Stimulated activated CD8-positive, alpha-beta memory T cell treated with anti-CD3 and anti-CD28 coated beads, Interleukin-7, amount 100 ng/mL, for 24 hours (primary cell): ENCODE measurements at places on chromosomes 13 and 19.
A peak's percentile ranks its signal among the peaks of the same experiment; 100 is the strongest.

DNA sequence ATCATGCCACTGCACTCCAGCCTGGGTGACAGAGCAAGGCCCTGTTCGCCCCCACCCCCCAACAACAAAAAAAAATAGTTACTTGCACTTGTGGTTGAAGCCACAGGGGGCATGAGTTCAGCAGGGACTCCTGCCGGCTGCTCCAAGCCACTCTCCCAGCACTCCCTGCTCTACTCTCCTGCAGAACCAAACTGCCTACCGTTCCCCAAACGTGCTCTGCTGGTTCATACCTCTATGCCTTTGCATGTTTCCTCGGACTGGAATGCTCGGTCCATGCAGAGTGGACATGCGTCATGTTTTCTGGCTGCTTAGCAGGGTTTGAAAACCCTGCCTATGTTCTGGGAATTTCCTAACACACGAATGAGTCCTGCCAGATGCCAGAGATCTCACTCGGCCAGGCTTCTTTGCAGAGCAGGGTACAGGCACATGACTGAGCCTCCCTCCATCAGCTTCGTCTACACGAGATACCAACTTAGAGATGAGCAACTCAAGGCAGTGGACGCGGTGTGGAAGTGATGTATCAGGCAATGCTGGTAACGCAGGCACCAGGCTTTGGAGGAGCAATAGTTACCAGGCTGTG, 8.5 kb upstream of the SLC25A15 start:
- no peak for DNase-seq

- DNase-seq: no peak
Observed at GRCh38 chr19:4066176-4066606, 508 bp downstream of the ZBTB7A start.

DNA sequence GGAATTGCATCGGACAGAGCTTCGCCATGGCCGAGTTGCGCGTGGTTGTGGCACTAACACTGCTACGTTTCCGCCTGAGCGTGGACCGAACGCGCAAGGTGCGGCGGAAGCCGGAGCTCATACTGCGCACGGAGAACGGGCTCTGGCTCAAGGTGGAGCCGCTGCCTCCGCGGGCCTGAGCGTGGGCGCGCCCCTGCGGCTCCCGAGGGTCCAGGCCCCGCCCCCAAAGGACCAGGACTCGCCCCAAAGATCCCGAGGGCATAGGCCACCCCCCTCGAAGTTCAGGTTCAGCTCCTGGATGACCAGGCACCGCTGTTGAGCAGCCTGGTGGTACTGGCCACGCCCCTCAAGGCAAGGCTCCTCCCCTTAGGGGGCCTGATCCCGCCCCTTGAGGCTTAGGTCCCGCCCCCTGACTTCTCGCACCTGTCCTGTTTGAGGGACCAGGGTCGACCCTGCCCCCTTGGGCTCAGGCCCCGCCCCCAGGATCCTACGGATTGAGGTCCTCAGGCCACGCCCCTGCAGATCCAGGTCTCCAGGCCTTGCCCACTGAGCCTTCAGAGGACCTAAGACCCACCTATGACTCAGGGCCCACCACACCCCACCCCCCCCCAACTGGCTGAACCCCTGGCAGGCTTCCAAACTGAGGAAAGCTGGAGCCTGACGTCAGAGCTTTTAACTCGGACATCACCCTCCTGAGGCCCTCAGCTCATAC, 43.1 kb downstream of the CYP4F22 start:
- DNase-seq: peak; percentile 44

DNA sequence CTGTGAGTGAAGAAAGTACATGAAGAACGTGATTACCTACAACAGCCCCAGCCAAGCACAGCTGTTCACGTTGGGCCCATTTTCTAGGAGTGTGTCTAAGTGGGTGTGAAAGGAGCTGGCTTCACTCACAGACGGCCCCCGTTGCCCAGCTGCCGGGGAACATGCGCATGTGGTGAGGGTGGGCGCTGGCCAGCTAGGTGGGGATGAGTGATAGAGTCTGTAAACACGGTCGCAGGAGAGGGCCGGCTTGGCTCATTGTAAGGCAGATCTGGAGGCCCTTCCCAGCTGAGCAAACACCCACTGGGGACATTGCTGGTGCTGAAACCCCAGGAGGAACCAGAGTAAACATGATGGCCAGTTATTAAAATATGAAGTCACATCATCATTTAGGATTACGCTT, 160.5 kb downstream of the TEX29 start:
- DNase-seq: no peak

- DNase-seq: no peak
Observed at GRCh38 chr13:97895383-97895782, 58.1 kb upstream of the IPO5 start.

GRCh38 chr19:35006342-35006998, 6.3 kb downstream of the GRAMD1A start:
- DNase-seq: no peak

DNA sequence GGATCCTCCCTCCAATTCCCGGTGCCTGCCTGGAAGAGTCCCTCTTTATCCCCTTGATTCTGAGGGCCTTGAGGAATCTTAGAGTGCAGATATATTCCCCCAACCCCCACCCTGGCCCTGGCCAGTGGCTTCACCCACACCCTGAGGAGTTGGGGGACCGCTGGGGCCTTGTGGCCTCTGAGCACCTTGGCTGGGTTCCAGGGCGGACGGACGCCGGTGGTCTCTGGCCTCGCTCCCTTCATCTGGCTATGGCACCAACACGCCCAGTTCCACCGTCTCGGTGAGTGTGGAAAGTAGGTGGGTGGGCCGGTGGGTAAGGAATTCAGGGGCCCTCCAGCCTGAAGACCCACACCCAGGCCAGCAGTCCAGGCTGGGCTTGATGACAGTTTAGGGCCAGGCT, 5.0 kb downstream of the MAST1 start:
- DNase-seq: no peak

DNA sequence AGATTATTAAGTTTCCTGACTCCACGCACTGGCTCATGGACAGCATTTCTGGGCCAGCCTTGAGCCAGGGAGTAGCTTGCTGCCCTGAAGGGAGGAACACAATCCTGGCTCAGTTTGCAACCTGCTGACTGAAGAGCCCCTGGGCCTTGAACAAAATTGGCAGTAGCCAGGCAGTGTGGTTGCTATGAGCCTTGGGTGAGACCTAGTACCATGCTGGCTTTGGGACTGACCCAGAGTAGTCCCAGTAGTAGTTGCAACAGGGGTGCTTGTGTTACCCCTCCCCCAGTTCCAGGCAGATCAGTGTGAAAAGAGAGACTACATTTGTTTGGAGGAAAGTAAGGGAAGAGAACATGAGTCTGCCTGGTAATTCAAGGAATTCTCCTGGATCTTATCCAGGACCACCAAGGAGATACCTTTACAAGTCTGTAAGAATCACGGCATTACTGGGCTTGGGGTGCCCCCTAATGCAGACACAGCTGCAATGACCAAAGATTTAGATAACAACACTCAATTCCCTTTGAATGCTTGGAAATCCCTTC, 22.0 kb downstream of the ITGBL1 start:
- DNase-seq: no peak

DNA sequence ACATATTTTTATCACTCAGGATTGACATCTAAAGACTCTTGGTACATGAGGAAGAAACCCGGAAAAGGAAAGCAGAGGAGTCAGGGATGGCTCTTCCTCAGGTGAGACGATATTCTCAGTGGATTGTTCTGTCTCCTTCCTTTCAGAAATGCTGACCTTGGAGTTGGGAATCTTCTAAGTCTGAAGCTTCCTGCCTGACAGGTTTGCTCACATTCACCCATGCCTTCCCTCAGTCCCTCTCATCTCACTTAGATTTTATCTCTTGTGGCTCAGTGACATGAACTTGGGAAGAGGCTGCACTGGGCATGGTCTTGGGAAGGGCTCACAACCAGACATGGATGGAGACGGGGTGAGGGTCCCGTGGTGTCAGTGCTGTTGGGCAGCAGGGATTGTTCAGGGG, 6.7 kb downstream of the ZNF525 start:
- no peak for DNase-seq

- no peak for DNase-seq
Observed at GRCh38 chr19:9995084-9995483, 15.2 kb downstream of the COL5A3 start.

DNA sequence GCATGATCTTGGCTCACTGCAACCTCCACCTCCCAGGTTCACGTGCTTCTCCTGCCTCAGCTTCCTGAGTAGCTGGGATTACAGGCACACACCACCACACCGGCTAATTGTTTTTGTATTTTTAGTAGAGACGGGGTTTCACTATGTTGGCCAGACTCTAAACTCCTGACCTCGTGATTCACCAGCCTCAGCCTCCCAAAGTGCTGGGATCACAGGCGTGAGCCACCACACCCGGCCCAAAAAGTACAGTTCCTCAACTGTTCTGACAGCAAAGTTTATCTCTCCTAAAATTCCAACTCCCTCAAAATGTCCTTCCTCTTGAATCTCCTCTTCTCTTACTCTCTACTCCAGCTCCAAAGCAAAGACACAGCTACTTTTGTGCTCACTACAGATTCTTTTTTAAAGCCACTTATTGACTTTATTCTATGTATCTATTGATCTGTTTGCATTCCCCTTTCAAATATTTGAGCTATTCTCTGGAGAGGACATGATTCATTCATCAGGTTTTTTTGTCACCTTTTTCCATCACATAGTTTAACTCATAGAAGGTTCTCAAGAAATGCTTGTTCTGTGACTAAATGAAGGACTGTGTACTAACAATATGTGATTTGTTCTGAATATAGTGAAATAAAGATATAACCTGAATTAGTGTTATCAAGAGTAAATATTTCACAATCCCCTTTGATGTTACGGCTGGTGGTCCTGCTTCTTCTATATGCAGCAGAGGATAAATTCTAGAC, 142.2 kb downstream of the TBC1D4 start:
- no peak for DNase-seq

- DNase-seq: no peak
Observed at GRCh38 chr13:99686157-99686572, 184.9 kb downstream of the TM9SF2 start.

DNA sequence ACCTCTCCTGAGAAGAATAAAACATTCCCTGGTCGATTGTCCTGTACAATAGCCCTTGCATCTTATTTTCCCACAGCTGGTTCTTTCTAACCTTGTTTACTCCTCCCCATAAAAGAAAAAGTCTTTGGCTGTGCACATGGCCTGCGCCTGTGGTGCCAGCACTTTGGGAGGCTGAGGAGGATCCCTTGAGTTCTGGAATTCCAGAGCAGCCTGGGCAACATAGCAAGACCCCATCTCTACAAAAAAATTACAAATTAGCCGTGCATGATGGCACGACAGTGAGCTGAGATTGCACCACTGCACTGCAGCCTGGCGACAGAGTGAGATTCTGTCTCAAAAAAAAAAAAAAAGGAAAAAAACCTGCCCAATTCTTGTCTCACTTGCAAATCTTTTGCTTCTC, 7.2 kb upstream of the NUP62 start:
- DNase-seq: no peak

DNA sequence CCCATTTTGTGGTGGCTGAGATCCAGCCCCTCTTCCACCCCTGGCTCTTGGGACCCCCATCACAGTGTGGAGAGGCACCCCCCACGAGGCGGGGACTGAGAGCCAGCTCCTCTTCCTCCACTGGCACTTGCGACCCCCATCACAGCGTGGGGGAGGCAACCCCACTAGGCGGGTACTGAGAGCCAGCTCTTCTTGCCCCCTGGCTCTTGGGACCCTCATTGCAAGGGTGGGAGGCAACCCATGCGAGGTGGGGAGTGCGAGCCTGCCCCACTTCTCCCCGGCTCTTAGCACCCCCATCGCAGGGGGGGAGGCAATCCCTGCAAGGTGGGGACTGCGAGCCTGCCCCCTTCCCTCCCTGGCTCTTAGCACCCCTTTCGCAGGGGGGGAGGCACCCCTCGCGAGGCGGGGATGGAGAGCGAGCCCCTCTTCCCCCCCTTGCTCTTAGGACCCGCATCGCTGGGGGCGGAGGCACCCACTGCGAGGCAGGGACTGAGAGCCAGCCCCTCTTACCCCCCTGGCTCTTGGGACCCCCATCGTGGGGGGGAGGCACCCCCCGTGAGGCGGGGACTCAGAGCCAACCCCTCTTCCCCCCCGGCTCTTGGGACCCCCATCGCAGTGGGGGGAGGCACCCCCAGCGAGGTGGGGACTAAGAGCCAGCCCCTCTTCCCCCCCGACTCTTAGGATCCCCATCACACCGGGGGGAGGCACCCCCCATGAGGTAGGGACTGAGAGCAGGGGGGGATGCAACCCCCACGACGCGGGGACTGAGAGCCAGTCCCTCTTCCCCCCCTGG, 364.6 kb upstream of the SPRY2 start:
- DNase-seq: no peak

GRCh38 chr19:40578442-40578908, 1.8 kb downstream of the SHKBP1 start:
- no peak for DNase-seq

DNA sequence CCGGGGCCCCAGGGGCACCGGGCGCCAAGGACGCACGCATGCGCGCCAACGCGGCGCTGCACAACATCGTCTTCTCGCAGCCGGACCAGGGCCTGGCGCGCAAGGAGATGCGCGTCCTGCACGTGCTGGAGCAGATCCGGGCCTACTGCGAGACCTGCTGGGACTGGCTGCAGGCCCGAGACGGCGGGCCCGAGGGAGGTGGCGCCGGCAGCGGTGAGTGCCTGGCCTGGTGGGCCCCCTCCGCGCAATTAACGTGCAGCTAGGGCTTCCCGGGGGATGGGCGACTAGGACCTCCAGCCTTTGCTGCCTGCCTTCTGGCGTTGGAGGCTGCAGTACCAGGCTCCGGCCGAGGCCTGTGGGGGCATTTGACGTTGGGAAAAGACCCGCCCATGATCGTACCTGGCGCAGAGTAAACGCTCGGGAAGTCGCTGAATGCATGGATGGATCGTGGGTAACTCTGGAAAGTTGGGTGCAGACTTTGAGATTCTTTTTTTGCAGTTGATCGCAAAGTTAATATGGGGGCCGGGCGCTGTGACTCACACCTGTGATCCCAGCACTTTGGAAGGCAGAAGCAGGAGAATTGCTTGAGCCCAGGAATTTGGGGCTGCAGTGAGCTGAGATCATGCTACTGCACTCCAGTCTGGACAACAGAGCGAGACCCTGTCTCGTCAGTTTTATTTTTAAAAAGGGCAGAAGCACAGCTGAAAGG, 7.3 kb downstream of the APC2 start:
- no peak for DNase-seq

- DNase-seq: no peak
Observed at GRCh38 chr13:95492044-95492801, 60.3 kb upstream of the CLDN10 start.

DNA sequence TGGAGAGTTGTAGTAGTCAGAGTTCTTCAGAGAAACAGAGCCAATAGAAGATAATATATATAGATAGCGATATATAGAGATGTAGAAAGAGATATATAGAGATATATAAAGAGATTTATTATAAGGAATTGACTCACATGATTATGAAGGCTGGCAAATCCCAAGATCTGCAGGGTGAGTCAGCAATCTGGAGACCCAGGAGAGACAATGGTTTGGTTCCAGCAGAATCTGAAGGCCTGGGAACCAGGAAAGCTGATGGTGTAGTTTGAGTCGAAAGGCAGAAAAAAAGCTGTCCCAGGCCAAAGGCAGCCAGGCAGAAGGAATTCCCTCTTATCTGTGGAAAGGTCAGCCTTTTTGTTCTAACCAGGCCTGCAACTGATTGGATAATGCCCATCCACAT, 194.1 kb downstream of the NUFIP1 start:
- no peak for DNase-seq
